Ammon's horn (tissue), 1 donor: ENCODE measurements at places on chromosomes 3 and 15.
A peak's percentile ranks its signal among the peaks of the same experiment; 100 is the strongest.

DNA sequence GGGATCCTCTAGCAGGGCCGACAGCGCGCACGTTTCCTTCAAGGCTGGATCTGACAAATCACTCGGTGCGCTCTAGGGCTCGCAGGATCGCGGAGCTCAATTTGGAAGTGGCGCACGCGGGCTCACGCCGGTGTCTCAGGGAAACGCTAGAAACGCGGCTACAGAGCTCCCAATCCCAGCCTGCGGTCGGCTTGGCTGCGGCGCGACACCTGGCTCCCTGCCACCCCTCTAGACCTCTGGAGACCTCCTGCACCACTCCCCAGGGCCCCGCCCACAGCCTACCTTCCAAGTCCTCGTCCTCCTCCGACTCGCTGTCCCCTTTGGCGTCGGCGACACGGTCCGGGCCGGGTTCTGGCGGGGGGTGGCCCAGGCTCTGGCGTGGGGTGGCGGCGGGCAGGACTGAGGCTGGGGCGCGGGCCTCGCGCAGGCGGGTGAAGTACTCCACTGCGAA, 596 bp downstream of the PRKAR2A start:
- DNase-seq, result peak; percentile 69

- DNase-seq, result no peak
Observed at GRCh38 chr3:105394177-105394576, 27.5 kb downstream of the ALCAM start.

GRCh38 chr3:42802876-42803413, 1.3 kb downstream of the HIGD1A start:
- DNase-seq, result no peak

DNA sequence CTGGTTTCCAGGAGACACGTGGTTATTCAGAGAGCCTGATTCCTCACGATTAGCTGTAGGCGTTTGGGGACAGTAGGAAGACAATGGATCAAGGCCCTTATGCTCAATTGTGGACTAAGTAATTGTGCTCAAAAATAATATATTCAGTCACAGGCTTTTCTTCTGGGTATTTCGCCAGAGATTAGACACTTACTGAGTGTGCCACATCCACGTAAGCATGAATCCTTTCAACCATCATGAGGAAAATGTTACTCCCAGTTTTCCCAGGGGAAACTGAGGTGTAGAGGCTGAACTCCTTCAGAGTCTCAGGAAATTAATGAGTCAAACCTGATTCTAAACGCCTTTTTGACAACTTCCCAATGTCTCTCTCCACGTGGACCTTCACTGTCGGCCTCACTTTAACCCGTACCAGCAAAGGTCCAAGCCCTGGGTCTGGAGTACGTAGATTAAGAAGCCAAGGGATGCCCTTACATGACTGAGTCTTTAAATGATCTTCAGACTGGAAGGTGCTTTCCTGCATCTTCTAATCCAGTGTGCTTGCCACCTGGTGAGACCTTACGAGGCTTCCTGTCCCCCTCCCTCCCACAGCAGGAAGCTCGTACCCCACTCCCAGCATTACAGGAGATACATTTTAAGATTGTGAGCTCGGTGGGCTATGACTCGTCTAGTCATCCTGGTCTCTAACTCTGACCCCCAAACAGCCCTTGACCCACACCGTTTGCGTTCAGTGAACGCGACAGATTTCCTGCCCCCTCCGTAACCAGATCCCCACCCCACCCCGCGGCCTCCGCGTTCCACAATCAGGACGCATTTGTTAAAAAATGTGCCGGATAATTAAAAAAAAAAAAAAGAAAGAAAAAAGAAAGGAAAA, 1.7 kb downstream of the PKM start:
- DNase-seq, result no peak

DNA sequence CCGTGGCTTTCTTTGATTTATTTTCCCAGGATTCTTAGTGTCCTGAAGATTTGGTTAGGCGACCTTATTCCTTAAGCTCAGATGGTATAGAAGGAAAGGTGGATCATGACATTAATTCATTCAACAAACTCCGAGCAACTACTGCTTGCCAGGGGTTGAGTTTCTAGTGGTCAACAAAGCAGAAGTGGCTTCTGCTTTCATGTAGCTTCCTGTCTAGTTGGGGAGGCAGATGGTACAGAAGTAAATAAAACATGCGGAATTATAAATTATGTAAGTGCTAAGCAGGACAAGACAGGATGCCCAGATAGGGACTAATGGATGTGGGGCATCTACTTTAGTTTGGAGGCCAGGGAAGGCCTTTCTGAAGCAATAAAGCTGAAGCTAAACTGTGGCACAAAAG, 15.6 kb downstream of the EEFSEC start:
- DNase-seq, result no peak

DNA sequence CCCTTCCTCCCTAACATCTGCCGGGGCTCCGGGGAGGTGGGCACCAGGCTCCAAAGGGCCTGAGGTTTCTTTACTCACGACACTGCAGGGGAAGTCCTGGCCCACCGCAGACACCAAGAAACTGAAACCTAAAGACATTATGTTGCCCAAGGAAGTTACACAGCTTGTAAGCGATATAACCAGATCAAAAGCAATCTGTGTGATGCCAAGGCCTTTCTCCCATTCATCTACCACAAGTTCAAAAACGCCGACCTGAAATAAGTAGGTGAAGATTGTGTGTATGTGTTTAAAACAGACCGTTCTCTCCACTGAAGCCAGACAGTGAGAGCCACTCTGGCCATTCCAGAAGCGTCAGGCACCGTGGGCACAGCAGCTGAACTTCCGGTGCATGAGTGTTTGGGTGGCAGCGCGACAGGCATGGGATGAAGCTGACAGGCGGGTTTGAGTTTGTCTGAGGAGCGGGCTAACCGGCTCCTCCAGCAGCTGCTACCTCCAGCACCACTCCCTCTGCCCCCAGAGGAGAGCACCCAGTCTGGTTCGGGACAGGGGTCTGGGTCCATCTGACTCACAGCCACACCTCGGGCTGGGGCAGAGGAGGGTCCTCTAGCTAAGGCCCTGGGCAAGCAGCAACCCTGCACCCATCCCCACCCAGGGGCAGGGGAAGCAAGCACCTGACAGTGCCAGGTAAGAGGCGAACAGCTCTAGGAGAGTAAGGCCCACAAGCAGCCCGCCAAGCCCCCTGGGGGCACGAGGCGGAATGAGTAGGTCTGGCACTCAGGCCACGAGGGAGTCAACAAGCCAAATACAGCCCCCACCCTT, 1.3 kb downstream of the TNK2 start:
- peak; percentile 70 for DNase-seq

GRCh38 chr15:89946681-89947299, 34.0 kb upstream of the ARPIN start:
- no peak for DNase-seq

DNA sequence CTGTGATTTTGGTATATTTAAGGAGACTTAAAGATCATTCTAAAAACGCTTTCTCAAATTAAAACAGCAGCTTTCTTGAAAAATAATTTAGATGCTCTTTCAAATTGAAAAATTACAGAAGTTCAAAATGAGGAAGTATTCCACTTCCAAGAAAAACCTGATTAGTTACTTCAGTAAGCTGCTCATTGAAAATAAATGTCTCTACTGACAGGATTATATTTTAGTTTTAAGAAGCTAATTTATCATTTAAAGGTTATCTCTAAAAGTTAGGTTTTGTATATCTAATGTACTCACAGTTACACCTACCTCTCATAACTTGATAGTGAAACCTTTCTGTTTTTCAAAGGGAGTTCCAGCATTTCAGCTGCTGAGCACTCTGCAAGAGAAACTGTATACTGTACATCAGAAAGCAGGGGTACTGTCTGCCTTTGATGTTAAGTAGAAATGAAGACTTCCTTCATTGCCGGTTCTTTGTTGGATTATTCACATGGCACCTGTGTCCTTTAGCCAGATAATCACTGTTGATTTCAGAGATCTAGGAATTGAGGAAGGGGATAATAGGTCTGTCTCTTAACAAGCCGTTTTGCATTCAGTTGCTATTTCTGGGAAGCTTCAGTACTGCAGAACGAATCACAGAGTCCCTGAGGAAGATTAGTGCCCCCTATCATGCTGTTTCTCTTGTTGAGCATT, 161.6 kb downstream of the TCF12 start:
- peak; percentile 32 for DNase-seq

DNA sequence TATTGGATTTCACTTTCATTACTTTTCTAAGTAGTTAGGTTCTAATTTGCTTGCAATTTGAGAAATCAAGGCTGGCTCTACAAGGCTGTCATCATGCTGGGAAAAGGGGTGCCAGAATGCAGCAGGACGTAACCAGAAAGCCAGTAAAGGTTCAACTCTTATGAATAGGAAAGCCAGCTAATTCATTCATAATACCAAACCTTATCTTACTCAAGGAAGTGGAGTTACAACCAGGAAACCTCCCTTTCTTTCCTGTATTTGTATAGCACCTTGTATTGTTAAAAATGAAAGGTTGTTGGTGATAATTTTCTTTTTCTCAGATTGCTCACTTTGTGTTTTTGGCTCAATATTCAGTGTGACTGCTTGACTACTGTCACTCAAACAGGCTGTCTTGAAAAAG, 109.4 kb downstream of the FILIP1L start:
- no peak for DNase-seq

- DNase-seq, result no peak
Observed at GRCh38 chr3:40137591-40138295, 171.8 kb upstream of the EIF1B start.

GRCh38 chr15:29008846-29009245, 123.1 kb downstream of the APBA2 start:
- DNase-seq, result no peak

GRCh38 chr3:53592862-53593261, 98.5 kb downstream of the CACNA1D start:
- DNase-seq, result no peak
